Activated naive CD4-positive, alpha-beta T cell treated with anti-CD3 and anti-CD28 coated beads, Interleukin-2, amount 50 U/mL, for 72 hours (primary cell): ENCODE measurements at places on chromosomes 3 and 15.

- no peak for DNase-seq
These were observed 327.4 kb downstream of the SHQ1 start for GRCh38 chr3:72520690-72521308.

DNA sequence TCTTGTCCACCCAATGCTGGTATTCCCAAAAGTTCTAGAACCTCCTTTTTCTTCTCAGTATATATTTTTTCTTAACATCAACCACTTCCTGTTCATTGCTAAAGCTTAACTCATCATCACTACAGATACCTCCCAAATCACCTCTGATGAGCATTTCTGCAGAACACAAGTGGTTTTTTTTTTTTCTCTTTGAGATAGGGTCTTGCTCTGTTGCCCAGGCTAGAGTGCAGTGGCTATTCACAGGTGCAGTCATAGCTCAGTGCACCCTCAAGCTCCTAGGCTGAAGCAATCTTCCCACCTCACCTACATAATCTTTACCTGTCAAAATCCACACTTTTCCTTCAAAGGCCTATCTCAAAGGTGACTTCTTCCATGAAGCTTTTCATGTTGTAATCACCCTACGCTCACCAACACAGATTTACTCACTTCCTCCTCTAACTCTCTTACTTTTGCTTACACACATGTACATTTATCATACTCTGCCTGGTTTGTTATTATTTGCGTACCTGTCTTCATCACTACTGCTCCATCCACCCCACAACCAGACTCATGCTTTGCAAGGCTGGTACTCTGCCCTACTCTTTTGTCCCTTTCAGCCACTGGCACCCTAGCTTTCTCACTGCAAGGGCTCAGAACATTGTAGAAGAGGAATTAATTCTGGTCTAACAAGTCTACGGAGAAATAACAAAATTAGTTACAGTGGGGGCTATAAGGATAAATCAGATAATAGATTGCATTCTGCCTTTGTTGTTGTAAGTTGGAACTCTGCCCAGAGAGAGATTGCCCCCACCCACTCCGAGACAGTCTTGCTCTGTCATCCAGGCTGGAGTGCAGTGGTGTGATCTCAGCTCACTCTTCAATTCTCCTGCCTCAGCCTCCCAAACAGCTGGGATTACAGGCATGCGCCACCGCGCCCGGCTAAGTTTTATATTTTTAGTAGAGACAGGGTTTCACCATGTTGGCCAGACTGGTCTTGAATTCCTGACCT is 27.5 kb downstream of the HERC1 start:
- DNase-seq = no peak

DNA sequence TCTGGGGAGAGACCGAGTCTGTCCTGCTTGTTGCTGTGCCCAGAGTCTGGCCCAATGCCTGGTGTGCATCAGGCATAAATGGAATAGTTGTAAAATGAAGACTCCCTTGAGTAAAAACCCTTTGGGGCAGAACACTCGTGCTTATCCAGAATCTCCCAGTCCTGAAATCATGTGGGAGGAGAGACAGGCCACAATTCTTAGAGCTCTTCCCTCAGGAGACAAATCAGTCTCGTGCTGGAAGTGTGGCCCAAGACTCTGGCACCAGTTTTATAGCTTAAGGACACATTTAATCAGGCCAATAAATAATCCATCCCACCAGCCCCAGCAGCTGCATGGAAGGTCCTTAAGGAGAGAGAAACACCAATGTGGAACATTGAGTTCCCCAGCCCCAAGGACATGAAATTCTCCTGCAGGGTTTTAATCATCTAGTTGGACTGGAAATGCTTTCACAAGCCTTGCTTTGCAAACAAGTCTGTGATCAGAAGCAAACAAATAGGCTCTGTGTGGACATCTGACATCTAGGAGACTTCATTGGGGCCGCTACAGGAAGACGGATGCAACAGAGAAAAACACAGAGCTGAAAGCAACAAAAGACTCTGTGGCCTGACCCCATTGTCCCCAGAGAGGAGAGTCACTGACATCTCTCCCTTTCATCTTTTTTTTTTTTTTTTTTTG is 70.4 kb downstream of the LSM3 start:
- DNase-seq = no peak

- DNase-seq = no peak
These were observed 27.9 kb downstream of the USP3 start for GRCh38 chr15:63532307-63532744.

- DNase-seq = no peak
These were observed 225.8 kb upstream of the ICE2 start for GRCh38 chr15:60704717-60705116.

DNA sequence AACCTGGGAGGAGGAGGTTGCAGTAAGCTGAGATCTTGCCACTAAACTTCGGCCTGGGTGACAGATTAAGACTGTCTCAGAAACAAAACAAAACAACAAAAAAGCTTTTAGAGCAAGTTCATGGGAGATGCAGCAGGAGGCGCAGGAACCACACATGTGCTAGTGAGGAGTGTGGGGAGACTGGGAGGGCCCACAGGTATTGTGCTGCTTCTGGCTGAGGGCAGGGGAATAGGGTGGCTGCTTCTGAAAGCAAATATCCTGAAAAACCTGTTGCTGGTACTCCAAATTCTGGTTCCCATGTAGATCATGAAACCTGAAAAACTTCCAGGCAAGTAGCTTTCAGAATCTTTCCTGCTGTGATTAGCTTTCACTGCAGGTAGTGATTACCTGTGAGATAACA is 22.1 kb downstream of the TYRO3 start:
- DNase-seq = no peak

- no peak for DNase-seq
These were observed 554.4 kb downstream of the IGSF11 start for GRCh38 chr3:118480101-118480860.

- DNase-seq = no peak
These were observed 32.2 kb downstream of the SSR3 start for GRCh38 chr3:156522673-156523072.

DNA sequence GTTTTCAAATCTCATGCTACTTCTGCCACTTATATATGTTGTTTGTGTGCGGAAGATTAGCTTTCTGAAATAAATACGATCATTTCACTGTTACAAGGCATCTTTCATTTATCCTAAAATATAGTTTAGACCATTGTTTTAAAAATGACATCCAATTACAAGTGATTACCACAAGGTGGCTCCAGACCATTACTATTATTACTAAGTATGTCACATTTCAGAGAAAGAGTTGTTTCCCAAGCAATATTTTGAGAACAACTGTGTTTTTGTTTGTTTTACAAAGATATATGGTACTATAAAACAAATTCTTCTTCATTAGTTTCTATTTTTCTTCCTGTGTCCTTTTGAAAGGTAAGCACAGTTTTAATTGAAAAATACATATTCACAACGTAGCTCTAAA is 136.0 kb upstream of the RAP2B start:
- DNase-seq = no peak

DNA sequence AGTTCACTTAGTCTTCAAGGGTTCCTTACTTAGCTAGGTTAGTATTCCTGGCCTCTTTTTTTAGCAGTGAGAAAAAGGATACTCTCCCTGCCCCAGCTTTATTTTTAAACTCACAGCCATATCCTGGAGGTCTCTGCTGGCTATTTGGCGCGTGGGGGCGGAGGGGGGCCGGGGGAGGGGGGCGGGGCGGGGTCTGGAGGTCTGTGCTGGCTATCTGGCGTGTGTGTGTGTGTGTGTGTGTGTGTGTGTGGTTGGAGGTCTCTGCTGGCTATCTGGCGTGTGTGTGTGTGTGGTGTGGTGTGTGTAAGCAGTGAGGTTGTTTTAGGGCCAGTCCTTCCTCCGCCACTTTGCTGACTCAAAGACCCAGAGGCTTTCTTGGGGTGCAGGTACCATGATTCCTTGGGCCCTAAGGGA is 579 bp upstream of the PLAAT1 start:
- DNase-seq = no peak

DNA sequence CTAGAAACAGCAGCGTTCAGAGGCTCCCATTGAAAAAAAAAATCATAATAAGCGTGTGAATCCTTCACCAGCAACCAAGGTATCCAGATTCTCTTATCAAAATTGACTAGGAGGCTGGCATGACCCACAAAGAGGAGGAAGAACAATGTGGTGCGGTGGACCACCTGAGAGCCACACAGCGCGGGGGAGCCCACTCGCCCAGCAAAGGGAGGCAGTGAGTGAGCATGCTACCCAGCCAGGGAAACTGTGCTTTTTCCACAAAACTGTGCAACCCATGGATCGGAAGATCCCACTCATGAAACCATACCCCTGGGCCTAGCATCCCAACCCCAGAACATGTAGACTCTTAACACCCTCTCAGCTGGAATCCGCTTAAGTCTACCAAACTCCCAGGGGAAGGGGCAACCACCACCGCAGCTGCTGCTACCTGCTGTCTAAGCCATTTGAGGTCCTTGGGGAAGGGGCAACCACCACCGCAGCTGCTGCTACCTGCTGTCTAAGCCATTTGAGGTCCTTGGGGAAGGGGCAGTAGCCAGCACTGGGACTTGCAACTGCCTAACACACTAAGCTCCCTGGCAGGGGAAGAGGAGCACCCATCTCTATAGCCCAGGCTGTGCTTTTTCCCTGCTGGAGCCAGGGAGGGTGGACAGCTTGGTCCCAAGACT is 102.8 kb upstream of the CLDN18 start:
- no peak for DNase-seq

DNA sequence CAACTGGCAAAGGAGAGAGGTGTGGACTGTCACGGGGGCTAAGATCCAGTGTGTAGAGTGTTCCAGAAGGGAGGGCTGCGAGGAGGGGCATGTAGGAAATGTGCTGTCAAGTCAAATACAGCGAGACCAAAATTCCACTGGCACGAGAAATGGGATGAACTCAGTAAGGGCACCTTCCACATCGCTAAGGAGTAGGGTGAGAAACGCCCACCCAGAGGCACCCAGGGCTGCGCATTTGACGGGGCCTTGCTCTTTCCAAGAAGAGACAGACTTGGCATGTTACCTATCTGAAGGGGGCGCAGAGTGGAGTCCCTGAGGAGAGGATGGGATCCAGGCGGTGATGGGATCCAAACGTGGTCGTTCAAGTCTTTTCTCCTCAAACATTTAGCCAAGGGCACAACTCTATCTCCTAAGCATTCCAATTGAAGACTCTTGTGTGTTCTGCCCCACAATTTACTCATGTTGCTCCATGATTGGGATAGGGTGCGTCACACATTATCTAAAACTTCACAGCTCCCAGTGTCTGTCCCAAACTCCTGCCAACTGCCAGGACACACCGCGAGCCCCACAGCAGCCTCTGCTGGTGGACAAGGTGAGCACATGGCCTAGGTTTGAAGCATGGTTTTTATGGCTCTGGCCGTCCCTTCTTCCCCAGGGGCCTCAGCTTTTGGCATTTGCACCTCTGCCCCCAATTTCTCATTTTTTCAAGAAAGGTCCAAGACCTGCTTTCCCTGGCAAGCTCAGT is 7.6 kb downstream of the SELENOS start:
- DNase-seq = no peak

DNA sequence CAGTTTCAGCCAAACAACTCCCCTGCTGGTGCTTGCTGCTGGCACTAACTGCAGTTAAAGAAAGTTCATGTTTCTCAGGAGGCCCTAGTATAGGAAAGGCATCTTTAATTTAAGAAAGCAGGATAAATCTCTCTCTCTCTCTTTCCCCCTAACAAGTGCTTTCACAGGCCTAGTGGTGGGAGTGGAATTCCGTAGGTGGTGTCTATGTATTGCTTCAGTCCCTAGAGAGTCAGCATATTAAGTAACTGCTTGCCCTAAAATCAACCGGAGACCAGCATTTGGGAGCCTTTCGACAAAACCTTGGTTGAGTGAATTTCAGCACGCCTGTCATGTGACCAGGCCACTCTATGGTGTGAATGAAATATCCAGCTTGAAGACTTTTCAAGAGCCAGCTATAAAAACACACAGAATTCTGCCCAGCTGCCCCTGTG is 169.2 kb upstream of the TGFBR2 start:
- no peak for DNase-seq

DNA sequence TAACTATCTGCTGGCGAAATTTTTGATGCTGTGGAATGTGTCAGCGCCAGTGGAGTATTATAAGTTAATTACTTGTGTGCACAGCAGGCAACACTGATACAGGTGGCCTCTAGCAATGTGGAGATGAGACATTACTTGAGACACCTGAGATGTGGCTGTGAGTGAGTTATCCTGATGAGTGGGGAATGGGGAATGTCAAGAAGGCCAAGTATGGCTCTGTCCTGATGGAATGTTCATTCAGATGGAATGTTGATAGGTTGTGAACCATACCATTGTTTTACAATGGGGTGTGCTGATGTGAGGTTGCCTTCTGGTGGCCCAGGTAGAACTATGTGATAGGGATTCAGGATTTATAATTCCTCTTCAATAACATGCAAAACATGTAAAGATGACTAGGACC is 404.8 kb downstream of the PTPRG start:
- no peak for DNase-seq

GRCh38 chr3:189570916-189571315 is 60.3 kb upstream of the TP63 start:
- DNase-seq = no peak

DNA sequence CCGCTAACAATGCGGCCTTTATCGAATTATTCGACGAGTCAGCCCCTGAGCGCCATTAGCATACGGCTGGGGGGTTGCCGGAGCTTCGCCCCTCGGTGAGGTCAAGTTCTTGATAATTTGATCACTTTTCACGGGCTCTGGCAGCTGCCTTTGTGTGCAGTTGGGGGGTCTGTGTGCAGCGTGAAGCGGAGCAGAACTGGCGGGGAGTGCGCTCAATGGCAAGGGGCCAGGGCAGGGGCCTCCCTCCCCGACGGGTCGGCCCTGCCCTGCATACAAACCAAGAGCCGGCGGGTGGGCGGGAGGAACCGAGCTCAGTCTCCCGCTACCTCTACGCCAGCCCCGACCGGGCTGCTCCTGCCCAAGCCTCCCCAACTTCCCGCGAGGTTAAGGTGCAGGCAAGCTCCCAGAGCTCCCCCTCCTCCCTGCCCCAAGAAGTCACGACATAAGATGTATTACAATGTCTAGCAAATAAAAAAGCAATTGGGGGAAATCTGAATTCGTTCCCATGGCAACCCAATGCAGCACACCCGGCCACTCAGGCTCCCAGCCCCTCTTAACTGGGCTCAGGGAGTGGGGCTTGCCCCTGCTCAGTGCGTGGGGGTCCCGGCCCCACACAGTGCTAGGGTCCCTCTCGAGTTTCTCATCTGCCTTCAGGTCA is 34.1 kb upstream of the POLG start:
- DNase-seq = no peak

DNA sequence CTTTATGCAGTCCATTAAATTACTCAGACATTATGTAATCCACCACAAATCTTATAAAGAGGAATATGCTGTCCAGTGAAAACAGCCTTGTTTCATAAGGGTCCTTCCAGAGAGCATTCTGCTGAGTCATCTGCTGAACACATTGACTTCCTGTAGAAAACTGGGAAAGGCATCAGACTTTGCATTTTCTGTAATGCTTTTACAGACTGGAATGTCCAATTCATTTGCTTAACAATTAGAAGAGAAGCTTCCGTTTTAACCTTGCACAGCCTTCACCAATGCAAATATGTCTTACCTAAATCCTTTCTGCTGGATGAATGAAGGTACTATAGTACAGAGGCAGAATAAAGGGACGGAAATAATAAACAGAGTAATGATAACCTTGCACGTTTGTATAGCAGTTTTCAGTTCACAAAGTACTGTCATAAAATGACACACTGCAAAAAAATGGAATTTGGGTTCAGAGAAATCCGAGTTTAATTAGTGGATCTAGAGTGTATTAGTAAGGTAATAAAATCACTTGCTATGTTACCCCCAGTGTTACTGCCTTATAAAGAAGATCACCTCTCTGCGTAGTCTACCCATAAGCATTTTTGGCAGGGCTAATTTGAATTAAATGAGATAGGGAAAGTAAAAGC is 301.5 kb downstream of the PYDC2 start:
- no peak for DNase-seq
